GM10248 (cell line): ENCODE measurements at places on chromosomes 2 and 18.

DNA sequence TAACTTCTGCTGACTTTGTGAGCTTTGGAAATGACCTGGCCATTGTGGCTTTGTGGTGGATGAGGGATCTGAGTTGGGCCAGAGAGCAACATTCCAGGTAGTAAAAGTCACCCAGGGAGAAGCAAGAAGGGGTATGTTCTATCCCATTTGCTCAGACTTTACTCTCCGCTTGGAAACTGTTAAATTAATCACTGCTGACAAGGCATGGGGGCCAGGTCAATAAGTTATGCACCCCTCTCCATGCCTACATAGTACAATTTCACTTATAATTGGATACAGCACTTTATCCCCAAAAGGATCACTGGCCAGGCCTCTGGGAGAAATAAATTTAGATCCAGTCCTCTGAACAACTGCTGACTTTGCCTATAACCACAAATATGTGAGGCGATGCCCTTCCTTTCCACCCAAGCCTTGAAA lies 92.1 kb downstream of the RPRM start:
- no peak for DNase-seq

DNA sequence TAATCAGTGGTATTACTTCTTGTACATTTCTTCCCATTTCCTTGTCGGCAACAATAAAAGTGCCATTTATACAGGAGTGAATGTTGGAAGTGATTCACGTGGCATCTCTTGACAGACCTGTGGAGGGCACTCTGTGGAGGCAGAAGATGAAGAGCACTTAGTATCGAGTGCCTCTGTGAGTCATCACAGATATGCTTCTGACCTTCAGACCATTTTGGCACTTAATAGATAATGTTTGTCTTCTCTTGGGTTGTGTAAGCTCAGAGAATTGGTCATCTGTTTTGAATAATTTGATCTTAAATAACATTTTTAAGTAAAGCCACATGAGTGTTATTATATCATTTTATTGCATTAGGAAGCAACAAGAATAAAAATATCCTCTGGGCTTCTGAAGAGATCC lies 305.5 kb downstream of the PTPRM start:
- no peak for DNase-seq

GRCh38 chr2:221335219-221335752 lies 236.8 kb downstream of the EPHA4 start:
- DNase-seq = no peak

- DNase-seq = no peak
Measured at GRCh38 chr2:177900082-177900481, 172.5 kb downstream of the PDE11A start.

- no peak for DNase-seq
Measured at GRCh38 chr18:21134895-21135294, 23.3 kb upstream of the ROCK1 start.

DNA sequence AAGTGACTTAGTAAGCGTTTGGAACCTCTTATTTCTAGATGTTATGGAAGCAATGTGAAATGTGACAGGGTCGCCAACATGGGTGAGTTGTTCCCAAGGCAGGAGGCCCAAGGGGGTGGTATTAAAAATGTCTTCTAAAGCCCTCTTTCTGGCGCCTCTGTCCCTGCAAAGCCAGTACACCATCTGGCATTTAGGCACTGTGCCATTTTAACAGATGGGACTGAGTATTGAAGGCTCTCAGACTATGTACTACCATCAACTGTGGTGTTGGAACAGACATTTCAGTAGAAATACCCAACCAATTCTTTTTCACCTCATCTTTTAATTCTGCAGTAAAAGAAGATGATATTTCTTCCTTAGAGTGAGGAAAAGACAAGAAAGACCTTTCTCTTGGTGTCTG lies 384.5 kb upstream of the MMADHC start:
- DNase-seq = no peak

GRCh38 chr18:7764405-7764804 lies 197.3 kb downstream of the PTPRM start:
- no peak for DNase-seq
